Colonic mucosa (tissue), 4 donors: ENCODE measurements at places on chromosomes 4 and X. TPM values are rescaled to one million over a fixed set of nuclear protein-coding genes. Genes with fewer than 3 reads are reported as not detected.

- no peak for DNase-seq
Observed at GRCh38 chr4:152630324-152630723, 49.5 kb downstream of the TMEM154 start.

GRCh38 chr4:3344596-3344995 lies 51.8 kb downstream of the RGS12 start:
- no peak for DNase-seq

GRCh38 chrX:49059201-49059600 lies 402 bp downstream of the CCDC120 start:
- DNase-seq: no peak

DNA sequence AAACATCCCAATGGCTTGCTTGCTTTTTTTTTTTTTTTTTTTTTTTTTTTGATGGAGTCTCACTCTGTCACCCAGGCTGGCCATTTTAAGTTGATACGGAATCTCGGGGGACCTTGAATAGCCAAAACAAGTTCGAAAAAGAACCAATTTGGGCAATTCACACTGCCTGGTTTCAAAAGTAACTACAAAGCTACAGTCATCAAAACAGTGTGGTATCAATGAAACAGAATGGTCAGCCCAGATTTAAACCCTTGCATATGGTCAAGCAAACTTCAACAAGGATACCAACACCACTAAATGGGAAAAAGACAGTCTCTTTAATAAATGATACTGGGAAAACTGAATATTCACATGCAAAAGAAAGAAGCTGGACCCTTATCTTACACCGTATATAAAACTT lies 41.8 kb downstream of the BRCC3 start:
- DNase-seq: no peak

GRCh38 chr4:43781125-43781524 lies 667.5 kb downstream of the KCTD8 start:
- no peak for DNase-seq

DNA sequence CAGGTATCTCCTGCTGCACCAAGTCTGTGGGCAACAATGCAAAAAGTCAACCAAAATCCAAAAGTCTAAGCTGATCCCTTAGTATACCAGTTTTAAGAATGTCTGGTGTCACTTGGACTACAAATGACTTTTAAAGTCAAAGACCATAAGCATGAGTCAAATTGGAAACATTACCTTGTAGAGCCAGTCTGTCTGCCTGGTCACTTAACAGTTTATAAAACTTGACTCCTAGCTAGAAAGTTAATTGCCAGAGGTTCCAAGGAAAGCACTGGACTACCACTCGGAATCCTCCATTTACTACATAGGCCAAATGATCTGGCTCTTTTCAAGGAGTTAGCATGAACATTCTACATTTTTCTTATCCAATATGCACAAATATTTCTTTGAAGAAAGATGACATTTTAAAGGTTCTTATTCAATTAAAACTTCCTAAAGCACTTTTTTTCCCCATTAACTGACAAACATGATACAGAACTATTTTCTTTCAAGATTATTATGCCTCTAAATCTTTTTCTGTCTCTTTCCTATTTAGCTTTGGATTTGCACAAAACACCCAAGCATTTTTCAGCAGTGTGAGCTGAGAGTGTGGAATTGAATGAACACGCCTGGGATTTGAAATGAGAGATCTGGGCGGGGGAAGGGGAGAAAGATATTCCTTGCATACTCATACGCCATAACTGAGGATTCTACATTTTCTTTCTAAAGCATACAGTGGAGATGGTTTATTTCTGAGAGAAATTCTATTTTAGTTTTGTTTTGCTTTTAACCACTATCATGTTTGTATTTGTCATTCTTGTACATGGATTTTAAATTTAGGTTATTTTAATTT lies 188.4 kb downstream of the SHROOM3 start:
- no peak for DNase-seq

The AVPR2 gene
- total RNA-seq: not detected

The TMEM31 gene
- not detected for total RNA-seq

DNA sequence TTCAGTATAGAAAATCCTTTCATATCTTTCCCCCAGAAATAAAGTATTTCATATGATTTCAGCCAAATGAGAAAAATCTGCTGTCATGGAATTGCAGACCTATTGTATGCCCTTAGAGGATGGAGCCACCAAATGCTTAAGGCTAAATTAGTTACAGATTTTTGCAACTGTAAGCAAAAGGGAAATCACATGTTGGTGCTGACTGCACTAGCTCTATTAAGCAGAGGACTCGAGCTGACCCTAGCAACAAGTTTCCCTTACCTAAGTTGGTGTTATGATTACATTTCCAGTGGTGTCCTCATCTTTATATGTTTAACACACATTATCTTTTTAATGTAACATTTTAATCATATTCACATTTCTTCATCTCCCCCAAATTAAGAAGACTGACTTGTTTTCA lies 58.3 kb upstream of the DOCK11 start:
- no peak for DNase-seq

DNA sequence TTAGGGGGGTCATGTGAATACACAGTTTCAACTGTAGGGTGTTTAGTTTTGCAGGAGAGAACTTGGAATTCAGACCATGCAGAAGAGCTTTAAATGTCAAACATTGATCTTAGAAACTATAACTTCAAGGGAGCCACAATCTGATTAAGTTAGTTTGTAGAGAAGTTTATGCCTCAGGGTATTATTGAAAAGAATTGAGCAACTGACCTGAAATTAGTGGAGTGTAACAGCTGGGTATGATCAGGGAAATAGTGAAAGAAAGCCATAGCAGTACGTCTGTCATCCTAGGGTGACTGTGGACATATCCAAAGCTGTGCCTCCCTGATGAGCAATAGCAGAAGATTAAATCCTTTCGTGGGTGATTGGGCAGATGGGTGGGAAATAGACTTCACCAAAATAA lies 63.8 kb downstream of the FAM47B start:
- no peak for DNase-seq

DNA sequence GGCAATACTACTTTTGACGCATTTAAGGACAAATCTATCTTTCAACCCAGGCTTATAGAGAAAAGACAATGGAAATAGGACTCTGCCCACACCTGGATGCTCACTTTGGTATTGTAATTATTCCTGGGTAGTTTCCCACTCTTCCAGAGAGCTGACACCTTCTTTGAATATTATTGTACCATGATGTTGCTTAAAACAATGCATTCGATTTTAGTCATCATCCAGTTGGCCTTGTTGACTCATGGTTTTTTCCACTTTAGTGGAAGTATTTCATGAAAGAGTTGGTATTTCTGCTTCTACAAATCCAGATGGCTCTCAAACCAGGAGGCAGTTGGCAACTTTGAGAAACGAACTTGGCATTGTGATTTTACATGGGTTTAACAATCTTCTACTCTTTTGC lies 124.2 kb downstream of the ENOX2 start:
- no peak for DNase-seq

The ADD1 gene
- 223 TPM for total RNA-seq

- DNase-seq: no peak
Observed at GRCh38 chrX:140163371-140164159, 198.2 kb upstream of the CXorf66 start.
